ENCODE measurements at places on chromosomes 6 and 20.

DNA sequence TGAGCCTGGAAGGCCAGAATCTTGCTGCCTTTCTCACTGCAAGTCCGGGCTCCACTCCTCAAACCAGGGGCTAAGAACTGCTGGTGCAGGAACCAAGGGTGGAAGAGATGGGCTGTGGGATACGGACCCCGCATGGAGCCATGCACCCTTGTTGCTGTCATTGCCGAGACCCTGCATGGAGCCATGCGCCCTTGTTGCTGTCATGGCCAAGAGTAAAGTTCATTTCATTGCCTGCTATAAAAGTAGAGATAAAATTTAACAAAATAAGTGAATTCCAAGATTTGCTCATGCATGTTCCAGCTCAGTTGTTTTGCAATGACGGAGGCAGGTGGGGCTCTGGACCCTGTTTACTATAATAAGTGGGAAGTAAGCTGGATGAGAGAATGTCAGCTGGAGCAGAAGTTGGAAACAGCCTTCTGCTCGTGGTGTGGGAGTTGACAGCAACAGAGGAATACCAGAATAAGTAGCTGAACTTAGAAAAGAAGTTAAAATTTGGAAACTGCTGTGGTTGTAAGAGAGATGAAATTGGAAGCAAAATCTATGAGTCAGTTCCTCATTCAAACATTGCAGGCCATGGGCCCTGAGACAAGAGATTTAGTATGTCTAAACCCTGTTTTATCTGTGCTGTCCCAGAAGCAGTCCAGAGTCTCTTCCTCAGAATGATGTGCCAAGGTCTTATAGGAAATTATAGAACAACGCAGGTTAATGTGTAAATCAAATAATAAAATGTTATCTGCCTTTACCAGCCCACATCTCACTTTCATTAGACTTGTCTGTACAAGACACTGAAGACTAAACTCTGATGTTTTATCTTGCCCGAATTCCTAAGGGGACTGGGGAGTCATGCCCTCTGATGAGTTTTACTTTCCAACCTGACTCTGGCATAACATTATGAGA is 15.8 kb upstream of the THBS2 start:
- no peak for DNase-seq

DNA sequence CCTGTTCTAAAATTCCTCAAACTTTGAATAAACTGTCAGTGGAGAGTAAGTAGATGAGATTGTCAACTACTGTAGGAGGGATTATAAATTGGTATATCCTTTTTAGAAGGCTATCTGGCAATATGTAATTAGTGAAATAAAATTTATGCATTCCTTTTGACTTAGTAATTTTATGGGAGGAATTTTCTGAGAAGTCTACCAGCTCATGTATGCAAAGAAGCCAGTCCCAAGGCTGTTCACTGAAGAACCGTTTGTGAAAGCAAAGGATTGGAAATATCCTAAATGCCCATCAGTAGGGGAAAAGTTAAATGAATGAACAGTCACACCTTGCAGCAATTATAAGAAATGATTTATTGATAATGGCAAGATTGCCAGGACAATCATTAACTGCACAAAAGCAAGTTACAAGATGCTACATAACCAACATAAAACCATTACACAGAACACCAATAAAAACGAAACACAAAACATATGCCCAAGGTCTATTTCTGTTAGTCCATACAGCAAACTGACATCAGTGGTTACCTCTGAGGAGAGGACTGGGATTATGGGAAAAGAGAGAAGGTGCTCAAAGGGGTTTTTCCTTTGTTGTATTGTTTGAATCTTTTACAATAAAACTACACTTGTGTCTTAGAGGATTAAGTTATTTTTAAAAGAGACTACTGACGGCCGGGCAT is 4.6 kb upstream of the DSTN start:
- DNase-seq, result no peak

DNA sequence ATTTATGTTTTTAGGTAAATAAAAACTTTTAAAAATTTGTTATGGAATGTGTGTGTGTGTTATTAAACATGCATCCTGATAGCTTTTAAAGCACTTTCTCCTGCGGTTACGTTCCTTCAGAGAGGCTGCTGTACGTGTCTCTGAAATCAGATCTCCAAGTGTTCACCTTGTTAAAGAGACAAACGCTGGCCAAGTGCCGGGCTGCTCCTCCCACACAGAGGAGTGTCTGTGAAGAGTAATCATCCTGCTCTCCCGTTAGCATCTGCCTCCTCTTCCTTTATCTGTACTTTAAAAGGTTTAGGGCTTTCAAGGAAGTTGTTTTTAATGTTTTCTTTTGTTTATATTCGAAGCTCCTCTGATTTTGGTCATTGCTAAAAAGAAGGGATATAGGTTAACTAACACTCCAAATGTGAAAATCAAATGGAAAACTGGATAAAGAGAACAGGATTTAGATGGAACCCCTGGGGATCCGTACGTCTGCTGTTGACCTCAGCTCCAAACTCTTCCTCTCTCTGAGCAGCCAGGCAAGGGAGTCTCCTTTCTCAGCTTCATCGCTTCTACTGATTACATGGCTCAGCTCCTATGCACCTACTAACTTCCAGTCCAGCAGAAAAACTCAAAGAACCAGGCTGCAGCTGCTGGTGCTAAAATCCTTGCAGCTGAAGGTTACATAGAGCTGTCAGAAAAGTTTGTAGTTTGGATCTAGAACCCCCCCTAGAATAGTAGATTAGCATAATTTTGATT is 20.0 kb downstream of the IRF4 start:
- peak; percentile 7 for DNase-seq

DNA sequence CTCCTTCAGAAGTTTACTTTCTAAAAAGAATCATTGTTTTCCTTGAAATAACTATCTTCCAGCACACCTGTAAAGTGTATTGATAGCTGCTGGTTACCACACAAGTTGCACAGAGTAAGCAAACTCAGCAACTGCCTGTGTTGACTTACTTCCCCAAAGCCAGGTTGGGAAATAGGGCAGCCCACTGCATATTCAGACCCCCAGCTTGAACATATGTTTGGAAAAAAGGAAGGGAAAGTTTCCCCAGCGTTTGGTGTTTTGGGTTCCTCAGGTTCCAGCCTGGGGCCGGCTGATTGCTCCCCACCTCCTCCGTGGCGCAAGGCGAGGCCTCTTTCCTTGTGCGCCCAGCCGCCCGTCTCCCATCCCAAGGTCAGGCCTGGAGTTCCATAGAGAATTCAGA is 70.1 kb upstream of the QKI start:
- DNase-seq, result no peak

DNA sequence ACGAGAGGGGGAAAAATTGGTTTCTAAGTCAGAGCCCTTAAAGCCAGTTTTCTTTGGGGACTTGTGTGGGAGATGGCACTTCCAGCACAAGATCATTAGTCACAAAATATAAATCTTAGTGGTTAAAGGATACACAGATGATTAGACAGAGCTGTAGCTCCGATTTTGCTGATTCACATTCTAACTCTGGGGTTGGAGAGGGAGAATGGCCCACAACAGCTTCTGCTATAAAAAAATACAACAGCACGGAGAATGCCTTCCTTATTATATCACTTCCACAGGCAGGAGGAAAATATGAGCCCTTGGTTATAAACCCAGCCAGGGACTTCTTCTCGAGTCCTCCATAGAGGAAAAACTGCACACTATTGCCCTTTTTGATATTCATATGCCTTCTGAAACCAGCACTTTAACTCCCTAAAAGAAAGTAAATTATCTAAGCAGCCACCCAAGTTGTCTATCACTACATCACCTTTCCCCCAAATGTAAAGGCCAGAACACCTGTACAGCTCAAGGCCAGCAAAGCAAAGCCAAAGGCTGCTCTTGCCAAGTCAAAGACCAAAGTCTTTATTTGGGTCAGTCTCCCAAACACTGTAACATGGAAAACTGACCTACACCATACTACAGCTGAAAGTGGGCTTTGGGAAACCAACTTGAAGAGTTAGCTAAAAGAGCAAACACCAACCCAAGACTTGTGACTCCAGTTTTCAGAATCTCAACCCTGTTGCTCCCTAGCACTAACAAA is 10.4 kb downstream of the MRPL14 start:
- no peak for DNase-seq

Measured in DMS53 (cell line).